ENCODE measurements at places on chromosomes 5 and 9.

DNA sequence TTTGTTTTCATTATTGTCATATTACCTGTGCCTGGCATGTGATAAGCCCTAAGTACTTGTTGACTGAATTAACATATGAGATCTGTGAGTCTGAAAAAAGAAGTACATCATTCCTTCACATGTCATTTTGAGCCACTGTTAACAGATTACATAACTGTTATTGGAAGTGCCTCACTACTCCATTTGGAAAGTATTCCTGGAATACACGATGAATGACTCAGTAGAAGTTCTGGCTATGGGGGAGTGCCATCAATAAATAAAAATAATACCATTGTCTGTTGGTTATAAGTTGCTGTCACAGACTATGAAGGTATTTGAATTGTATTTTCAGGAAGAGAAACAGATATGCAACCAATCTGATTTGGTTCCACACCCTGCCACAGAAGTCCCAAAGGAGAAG is 12.9 kb downstream of the NIPSNAP3B start:
- DNase-seq: peak; percentile 43

- DNase-seq: peak; percentile 16
Measured at GRCh38 chr9:2234371-2234893, 219.3 kb downstream of the SMARCA2 start.

GRCh38 chr5:132011622-132012343 is at the start of gene ACSL6:
Gene ACSL6, minus strand, starts transcription at chr5:132011658. Its CDS starts 105 bp downstream, at chr5:132011553.
- peak; percentile 61 for DNase-seq

GRCh38 chr5:149366169-149366729 is 8.4 kb downstream of the PCYOX1L start:
- DNase-seq: no peak

DNA sequence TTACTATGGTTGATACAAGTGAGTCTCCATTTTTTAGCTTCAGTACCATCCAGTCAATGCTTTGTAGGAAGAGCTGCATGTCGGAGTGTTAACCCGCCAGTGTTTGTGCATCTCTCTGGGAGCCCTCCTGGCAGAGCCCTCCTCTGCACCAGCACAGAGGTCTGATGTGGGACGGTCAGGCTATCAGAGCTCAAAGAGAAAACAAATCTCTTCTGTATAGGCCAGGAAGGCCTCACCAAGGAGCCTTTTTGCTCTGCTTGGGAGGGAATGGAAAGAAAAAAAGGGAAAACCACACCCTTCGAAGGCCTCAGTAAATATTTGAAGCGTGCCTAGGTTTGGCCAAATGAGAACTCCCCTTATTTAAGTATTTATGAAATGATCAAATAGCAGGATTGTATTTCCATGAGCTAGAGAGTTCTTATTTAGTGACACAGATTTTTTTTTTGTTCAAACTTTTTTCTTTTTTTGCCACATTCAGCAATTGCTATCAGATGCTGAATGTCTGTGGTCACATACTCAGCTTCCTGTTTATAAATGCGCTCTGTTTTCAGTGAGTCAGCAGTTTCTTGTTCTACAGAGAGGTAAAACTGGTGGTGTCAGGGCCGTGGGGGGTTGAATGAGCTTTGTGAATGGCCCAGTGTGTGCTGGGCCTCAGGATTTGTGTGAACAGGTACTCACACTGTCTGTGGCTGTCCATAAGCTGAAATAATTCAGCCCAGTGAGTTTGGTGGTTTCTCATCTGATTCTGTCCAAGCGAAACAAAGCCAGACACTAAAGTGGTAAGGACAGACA is 226.6 kb downstream of the SNX18 start:
- DNase-seq: peak; percentile 60

GRCh38 chr5:74685979-74686631 is 1.1 kb downstream of the HEXB start:
- peak; percentile 55 for DNase-seq

GRCh38 chr5:172852490-172853354 is 18.7 kb downstream of the ERGIC1 start:
- DNase-seq: no peak

DNA sequence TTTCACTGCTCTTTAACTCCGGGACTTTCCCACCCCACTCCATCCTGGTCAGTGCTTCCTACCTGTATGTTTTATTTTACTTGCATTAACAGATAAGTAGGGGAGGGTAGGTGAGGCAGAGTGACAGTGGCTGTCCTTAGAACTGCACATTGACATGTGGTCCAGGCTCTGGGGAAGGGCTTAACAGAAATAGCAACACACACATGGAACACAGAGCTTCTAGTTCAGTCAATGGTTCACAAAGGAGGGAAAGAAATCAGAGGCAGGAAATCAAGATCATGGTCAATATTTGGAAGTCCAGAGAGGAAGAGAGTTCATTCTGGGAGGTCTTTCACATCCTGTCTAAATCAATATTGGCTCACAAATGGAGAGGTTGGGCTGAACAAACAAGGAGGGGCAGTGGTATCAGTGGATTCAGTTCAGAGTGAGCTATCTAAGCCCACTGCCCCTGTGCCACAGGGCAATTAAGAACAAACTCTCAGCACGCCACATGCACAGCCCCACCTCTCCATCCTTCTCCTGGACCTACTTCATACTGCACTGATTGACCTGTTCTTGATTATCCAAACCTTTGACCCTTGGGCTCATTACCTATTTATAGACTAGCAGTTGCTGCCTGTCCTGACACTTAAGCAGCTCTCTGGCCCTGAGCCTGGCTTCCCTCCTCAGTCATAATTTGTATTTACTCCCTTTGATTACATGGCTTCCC is 6.2 kb upstream of the VPS13A start:
- DNase-seq: no peak

GRCh38 chr9:27633764-27634163 is 60.5 kb upstream of the C9orf72 start:
- DNase-seq: peak; percentile 25
